HAP-1 (cell line): ENCODE measurements at places on chromosomes 5 and 9.

DNA sequence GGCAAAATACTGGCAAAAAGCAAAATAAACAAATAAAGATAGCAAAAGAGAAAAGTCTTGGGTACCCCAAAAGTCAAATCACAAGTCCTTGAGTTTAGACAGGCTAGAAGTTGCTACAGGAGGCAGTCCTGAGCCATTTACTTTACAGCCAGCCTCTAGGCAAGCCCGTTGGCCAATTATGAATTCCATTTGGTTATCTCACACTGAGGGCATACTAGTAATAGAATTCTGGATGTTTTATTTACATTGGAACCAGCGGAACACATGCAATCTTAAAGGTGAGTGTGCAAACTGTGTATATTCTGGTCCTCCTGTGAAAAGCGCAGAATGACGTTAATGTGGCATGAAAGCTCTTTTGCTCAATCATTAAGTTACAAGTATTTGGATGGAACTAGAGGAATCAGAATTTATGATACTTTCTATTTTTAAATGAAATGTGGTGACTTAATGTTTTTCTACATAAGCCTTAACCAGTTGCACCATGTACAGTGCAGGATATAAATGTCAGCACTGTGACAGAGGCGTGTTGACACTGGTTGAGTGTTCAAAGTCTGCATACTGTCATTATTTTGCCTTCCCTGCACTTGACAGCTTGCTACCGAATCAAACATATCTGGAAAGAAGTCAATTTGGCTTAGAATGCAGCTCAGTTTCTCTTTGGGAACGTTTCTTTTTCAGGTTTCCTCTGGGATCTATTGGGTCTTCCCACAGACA lies 7.9 kb downstream of the GDNF start:
- DNase-seq: no peak

DNA sequence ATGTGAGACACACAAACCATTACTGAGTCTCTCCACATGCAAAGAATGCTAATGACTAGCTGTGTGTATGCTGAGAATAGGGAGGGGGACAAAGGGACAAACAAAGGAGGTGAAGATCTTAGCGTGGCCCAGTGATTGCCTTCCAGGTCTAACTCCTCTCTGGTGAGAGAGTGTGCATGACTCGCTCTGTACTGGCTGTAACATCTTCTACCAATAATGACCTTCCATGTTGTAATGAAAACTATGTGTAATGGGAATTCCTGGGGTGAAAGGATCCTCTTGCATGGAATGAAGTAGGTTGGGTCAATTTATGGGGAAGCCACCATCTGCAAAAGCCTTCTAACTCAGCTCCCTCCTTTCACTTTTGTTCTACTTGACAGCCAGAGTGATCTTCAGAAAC lies 24.4 kb upstream of the GPR151 start:
- no peak for DNase-seq

DNA sequence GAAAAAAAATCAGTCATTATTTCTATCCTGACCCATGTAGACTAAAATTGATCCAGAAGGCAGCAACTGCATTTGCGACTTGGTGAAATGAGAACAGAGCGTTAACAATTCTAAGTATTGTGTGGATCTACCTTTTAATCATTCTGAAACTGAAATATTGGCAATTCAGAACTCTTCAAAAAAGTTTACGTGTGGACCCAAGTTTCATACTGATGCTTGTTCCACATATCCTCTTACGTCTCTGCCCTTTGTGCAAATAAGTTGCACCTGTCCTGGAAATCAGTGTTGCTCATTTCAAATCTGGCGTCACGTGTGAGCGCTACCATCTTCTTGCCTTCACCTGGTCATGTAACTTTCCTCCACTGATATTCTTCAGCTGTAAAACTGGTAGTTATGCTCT lies 74.7 kb downstream of the NTRK2 start:
- no peak for DNase-seq

- no peak for DNase-seq
Observed at GRCh38 chr5:94748212-94748611, 129.7 kb downstream of the SLF1 start.

GRCh38 chr5:1002836-1003235 lies 5.8 kb upstream of the NKD2 start:
- DNase-seq: no peak

DNA sequence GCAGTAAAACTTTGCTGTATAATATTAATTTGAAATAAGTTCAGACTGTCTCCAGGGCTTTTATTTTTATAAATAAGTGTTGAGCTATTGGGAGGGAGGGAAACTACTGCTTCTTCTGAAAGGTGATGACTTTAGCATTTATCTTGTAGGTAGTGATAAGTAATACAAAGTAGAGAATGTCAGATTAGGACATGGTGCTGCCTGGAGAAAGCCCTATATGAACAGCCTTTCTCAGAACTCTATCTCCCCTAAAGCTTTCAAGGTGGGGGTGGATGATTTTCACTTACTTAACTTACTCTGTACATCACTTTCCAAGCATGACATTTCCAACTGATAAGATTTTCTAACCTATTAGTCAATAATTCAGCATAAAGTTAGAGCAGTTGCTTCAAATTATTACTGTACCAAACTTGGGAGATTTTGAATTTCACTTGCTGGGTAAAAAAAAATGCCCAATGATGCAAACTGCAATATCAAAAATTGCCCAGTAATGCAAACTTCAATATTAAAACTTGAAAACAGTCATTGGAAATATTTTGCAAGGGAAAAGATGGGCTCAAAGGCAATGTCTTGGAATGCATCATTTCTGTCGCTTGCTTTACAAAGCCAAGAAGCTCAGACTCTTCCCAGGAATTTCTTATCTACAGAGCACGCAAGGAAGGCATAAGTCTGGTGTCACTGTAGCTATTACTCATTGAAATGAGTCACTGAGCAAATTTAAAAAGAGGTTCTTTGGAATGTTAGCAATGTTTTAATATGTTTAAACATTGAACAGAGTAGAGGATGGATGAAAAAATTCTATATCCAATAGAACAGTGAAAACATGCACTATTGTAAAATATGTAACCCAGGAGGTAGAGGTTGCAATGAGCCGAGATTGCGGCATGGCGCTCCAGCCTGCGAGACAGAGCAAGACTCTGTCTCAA lies 569.5 kb downstream of the PSAT1 start:
- DNase-seq: no peak
